NCI-H446 treated with DMSO at 0.1 percent for 48 hours (cell line): ENCODE measurements at places on chromosomes 7 and 10.

GRCh38 chr10:48287417-48288391 lies 13.2 kb upstream of the FRMPD2 start:
- DNase-seq: peak; percentile 86

DNA sequence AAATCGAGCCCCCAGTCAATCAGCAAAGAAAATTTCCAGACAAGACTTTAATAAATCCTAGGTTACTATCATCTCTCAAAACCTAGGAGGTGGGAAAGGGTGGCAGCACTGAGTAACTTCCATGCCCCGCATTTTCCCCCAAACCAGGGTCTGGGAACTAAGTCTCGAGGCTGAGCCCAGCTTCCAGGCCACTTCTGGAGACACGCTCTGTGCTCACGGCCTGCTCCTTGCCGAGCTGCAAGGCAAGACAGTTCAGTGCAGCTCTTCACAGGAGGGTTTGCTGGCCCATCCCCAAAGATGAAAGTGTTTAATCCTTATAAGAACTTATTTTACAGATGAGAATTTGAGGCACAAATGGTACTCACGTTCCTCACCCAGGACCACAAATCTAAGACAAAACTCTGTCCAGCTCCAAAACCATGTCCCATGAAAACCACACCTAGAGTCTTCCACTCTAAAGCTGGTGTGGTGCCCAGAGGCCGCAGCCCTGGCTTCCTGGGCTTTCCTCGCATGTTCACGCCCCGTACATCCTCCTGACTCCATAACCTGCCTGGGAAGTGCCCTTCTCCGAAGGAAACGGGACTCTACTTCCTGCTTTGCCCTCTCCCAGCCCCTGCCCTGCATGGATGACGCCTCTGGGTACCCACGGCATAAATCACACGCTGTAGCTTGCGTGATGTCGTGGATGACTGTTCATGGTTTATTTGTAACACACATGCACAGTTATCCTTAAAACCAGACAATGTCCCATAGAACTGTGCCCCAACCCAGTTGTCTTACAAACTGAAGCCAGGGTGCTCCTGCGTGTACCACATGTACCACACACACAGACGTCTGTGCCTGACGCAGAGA lies 201.2 kb downstream of the DIP2C start:
- DNase-seq: no peak

- DNase-seq: no peak
Measured at GRCh38 chr10:14880229-14880628, 1.6 kb downstream of the SUV39H2 start.

DNA sequence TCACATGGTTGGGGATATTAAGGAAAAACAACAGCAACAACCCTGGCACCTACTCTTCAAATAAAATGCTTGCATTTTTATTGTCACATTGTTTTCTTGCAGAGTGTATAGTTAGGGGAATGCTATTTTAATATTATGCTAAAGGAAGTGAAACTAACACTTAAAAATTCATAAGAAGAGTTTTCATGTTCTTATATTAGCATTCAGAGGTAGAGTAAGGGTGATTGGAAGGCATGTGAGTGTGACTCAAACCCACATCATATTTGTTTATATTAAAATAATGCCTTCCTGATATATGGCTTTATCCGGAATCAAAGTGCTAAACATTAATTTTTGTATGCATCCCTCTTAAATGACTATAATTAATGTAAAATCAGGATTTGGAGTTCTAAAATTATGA lies 59.8 kb upstream of the TES start:
- no peak for DNase-seq

DNA sequence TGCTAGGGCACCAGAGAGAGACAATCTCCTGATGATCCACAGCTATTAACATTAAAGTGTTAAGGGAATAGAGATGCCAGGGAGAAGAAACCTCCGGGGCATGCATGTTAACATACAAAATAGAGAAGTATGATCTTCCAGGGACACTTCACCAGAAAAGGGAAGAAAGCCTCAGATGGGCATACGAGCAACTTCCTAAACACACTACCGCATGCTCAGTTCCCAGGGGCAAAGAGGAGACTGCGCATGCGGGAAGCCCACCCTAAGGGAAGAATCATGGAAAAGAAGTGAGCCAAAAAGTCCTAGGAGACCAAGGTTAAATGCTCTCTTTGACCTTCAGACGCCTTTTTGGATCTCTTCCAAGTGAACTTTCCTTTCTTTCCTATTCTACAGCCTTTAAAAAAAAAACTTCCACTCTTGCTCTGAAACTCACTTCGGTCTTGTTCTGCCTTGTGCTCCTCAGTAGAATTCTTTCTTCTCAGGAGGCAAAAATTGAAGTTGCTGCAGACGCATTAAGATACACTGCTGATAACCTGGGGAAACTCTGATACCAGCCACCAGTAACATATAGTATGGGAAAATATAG lies 1211.3 kb downstream of the REEP3 start:
- DNase-seq: no peak

GRCh38 chr7:29565634-29565981 lies 2.0 kb downstream of the PRR15 start:
- no peak for DNase-seq

- no peak for DNase-seq
Measured at GRCh38 chr7:2123360-2123759, 109.4 kb downstream of the MAD1L1 start.

DNA sequence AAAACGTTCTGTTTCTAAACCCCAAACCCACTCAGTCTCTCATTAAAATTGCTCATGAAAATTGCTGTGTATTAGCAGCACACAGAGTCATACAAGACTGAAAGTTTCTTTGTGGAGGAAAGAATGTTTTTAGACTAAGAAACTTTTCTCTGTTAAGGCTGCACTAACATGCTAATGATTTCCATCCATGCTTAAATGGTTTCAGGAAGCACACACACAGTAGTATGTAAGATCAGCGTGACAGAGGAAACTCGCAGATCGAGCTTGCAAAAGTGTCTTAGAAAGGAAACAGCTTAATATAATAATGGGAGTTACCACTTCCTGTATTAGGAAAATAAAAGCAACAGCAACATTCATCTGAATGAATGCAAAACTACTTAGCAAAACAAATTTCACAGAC lies 112.7 kb downstream of the ICA1 start:
- DNase-seq: no peak

DNA sequence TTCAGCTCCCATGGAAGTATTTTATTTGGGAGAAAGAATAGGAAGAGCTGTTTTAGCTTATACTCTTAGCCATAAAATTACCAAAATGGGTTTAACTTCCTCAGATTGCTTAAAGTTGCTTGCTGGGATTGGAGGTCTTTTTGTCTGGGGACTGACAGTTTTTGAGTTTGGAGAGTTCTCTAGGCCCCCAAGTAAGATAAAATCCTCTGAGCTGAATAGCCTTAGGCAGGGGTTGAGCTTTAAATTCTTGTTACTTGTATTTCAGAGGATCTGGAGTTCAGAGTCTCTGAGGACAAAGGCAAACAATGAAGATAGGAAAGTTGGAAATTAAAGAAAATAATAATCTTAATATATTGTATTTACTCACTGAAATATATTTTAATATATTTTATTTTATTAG lies 294.4 kb upstream of the DKK1 start:
- DNase-seq: no peak

- DNase-seq: no peak
Measured at GRCh38 chr7:149751043-149751775, 22.2 kb downstream of the ZNF467 start.

DNA sequence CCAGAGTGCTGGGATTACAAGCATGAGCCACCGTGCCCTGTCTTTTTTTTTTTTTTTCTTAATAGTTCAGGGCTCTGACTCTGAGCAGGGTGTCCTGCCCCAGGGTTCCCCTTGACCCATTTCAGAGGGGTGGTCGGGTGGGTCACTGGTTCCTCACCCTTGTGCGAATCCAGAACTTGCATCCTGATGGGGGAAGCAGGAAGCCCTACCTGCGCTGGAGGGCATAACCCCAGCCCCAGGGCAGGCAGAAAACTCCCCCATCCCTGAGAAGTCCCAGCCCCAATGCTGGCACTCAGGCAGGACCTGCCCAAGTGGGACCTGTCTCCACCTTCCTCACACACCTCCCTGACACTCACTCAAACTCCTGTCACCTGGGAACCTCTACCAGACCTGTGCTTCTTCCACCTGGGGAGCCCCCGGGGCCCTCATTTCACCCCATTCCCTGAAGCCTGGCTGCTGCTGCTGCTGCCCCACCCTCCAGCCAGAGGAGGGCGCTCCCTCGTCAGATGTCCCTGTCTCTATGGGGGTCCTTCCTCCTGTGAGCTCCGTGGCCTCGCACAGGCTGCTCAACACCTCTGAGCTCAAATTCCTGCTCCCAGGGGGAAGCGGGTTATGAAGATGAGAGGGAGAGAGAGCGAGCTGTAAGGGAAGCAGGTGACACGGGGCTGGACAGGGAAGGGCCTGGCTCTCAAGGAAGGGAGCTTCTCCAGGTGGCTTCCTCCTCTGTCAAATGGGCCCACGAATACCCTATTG lies 15.1 kb upstream of the ZNF273 start:
- DNase-seq: no peak

DNA sequence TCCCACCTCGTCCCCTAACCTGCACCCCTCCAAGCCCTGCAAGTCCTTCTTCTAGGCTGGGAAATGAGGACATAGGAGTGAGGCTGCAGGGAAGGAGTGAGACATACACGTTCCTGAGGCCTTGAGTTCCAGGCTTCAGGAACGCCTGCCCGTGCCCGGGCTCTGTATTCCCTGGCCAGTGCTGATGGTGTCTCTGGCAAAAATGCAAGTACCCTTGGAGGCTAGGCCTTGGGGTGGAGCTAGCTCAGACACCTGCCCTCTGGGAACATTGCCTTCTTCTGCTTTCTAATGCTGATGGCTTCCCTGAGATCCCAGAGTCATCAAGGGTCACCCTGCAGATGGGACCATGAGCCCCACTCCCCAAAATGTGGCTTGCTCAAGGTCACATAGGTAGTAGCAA lies 76.0 kb downstream of the GRK5 start:
- DNase-seq: no peak

GRCh38 chr7:68425377-68425776 lies 1172.9 kb upstream of the AUTS2 start:
- no peak for DNase-seq

- DNase-seq: no peak
Measured at GRCh38 chr10:61175316-61175715, 231.3 kb upstream of the RHOBTB1 start.

DNA sequence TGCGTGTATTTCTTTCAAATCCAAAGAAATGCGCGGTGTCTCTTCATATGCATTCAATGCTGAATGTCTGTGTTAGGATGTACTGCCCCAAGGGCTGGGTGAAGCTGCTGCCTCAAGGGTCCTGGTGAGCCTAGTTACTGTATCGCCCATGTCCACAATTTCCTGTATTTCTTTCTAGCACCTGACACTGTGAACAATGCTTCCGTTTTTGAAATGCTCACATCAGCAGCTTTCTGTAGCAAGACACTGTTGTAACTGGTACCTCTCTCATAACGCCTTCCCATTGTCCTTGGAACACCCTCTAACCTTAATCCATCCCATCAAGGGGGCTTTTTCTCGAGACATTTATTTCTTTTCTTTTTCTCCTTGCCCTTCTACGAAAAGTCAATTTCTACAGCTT lies 25.1 kb downstream of the NRP1 start:
- no peak for DNase-seq

GRCh38 chr10:75764974-75765788 lies 333.8 kb downstream of the LRMDA start:
- DNase-seq: no peak

GRCh38 chr7:28116041-28116440 lies 64.6 kb downstream of the JAZF1 start:
- no peak for DNase-seq

DNA sequence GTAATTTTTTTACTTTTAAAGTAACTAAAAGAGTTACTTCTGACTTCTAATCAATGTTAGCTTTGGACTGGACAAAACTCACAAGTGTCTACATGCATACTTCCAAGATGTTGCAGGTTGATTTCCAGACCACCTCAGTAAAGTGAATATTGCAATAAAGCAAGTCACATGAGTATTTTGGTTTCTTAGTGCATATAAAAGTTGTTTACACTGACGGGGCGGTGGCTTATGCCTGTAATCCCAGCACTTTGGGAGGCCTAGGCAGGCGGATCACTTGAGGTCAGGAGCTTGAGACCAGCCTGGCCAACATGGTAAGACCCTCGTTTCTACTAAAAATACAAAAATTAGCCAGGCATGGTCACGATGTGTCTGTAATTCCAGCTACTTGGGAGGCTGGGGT lies 40.8 kb downstream of the PANK1 start:
- no peak for DNase-seq

- no peak for DNase-seq
Measured at GRCh38 chr7:99406557-99406956, 1.8 kb downstream of the PDAP1 start.

DNA sequence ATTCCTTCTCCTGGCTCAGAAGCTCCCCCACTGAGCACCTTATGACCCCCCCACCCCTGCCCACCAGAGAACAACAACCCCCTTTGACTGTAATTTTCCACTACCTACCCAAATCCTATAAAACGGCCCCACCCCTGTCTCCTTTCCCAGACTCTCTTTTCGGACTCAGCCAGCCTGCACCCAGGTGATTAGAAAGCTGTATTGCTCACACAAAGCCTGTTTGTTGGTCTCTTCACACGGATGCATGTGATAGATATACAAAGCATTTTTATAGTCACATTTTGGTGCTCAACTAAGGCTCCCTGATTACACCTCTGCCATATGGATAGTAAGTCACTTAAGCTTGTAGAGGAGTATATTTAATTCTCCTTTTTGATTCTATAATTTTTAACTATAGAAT lies 985.8 kb downstream of the REEP3 start:
- no peak for DNase-seq

GRCh38 chr7:111159426-111159825 lies 68.5 kb downstream of the LRRN3 start:
- DNase-seq: no peak

DNA sequence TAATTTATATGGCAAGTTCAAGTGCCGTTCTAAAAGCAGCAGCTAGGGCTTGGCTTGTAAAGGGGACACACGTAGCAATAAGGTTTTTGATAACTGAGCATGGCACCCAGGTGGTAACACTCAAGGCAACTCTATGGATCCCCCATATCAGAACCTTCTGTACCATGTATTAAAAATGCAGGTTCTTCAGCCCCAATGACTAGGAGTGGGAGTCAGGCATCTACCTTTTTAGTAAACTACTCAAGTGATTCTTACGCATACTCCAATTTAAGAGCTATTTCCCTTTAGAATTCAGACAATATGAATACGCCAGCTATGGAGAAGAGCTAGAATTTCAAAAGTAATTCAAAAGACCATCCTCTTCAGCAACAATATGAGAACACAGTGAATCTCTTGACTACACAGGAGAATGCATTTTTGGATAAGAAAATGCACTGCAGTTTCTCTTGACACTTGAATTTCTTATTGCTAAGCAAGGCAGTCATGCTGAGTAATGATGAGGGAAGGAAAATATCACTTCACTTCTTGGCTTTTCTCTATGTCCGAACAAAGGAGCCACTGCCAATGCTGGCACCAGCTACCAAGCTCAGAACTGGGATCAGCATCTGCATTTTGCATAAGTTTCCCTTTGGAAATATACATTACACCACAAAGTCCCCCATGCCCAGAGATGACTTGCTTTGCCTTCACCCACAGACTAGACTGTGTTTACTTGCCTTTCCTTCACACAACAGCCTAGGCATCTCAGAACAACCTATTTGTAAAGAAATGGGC lies 53.5 kb downstream of the ABLIM1 start:
- DNase-seq: no peak
